ENCODE measurements at places on chromosomes 2 and 18.

DNA sequence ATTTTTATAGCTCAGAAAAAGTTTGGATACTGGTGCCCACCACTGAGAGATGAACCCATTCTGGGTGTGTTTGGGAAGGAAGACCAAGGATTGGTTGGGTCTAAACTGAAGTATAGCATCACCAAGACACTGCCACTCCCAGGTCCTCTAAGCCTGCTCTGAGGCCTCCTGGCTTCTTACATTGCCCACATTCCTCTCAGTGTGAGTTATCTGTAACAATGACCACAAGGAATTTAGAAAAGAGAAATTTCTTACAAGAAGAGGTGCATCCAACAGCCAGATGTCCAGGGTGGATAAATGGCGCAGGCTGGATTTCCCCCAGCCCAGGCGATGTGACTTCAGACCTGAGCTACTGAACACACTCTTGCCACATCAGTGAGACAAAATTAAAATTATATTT is 1.6 kb upstream of the GPR45 start:
- DNase-seq: no peak

GRCh38 chr2:64913357-64913869 is 75.8 kb upstream of the SLC1A4 start:
- no peak for DNase-seq

DNA sequence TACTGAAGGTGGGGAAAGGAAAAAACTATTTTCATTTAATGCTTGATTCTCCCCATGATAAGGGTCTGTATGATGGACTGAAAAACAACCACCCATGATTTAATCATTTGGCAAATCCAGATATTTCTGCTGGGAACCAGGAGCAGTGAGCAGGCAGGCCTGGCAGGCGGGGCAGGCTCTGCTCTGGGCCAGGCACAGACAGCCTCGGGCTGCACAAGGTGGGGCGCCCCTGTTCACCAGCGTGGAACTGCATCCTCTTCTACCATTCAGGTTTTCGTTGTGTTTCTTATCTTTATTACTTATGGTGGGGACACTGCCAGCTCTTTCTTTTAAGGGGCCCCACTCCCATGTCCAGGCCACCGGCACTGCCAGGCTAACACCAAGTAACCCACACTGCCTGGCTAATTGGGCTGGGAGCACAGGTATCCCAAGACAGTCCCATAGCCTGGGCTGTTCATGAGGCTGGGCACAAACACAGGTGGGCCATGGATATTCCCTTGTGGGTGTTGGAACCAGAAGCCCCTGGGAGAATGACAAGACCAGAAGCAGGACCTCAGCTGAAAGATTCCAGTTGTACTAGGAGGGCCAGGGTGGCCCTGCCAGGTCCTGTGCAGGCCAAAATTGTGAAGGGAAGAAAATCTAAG is 57.1 kb upstream of the RALBP1 start:
- no peak for DNase-seq

DNA sequence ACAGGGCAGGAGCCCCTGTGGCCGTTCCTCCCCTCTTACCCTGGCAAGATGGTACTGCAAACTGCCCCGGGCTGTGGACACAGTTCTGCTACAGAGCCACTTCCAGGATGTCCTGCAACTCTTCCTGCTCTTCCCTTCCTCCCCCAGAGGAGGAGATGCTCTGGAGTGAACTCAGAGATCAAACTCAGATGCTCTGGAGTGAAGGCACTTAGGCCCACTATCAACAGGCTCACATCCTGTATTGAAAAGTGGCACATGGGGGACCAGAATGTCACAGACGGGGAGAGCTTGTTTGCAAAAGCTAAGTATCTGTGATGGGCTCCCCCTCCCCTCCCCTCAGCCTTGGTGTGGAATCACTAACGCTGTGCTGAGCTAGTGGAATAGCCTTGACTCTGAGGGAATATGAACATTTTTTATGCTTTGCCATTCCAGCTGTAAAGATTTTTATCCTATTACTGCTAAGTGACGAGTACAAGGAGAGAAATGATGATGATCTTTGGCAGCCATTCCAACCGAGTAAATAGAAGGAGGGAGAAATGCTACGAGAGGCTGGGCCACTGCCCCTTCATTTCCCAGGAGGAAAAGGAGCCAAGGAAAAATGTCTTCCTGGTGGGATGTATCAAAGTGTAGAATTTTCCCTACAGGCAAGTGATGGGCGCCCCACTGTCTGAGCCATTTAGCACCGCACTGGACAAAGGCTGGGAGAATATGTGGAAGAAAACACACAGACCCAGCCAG is 152.6 kb downstream of the GALNT14 start:
- no peak for DNase-seq

DNA sequence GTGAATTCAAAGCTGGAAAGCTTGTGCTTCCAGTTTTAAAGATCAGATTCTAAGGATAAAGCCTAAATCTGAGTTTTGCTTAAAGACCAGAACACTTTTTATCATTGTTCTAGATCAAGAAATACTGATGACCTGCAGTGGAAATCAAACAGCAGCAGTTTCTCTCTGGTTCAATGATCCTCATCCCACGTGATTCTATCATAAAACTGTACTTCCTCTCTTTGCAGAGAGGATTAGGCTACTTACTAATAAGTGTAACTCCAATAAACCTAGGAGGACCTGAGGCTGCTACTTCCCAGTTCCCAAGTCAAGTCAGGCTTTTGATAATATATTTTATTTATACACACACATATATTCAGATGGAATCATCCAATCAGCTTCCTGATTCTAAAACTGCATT is 81.9 kb downstream of the TCF4 start:
- DNase-seq: no peak

DNA sequence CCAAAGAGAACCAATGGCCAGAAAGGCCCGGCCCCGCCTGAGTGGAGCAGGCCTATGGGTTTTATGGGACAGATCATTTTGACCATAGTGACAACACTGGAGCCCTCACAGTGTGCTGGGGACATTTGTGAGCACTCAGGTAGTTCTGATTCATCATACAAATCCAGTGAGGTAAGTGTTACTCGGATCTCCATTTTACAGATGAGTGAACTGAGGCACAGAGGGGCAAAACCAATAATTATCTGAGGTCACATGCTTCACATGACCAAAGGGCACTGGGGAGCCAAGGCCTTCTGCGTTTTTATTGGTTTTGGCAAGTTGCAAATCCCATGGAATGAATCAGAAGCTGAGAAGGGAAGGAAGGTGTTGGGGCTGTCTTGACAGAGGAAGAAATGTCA is 111.5 kb upstream of the MGAT5 start:
- DNase-seq: no peak

DNA sequence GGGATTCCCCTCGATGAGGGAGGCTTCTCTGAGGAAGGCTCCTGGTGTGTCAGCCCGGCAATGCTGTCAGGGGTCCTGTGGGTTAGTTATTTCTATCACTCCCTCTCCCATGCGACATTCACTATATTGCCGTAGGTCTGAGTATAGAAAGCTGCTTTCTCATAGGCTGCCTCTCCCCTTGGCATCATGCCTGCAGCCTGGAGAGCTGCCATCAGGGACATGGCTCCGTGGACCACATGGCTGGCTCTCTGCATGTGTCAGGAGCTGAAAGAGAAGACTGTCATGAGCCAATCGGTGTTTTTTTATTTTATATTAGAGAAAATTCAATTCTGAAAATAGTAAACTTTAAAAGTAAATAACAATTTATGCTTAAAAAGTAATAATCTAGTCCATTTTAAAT is 198.0 kb downstream of the CDH20 start:
- DNase-seq: no peak
